Stimulated activated CD4-positive, alpha-beta T cell treated with anti-CD3 and anti-CD28 coated beads, Interleukin-15, amount 100 ng/mL, for 1 hour (primary cell): ENCODE measurements at places on chromosomes 3 and 15.

GRCh38 chr15:32870240-32871033 lies 152.6 kb downstream of the GREM1 start:
- no peak for DNase-seq

- no peak for DNase-seq
Measured at GRCh38 chr3:46269556-46269955, 27.3 kb downstream of the CCR3 start.

- DNase-seq, result no peak
Measured at GRCh38 chr3:195247863-195248189, 23.1 kb downstream of the XXYLT1 start.

GRCh38 chr3:136698361-136698760 lies 53.8 kb downstream of the STAG1 start:
- DNase-seq, result no peak

GRCh38 chr15:81032818-81033217 lies 32.1 kb downstream of the TLNRD1 start:
- DNase-seq, result no peak

DNA sequence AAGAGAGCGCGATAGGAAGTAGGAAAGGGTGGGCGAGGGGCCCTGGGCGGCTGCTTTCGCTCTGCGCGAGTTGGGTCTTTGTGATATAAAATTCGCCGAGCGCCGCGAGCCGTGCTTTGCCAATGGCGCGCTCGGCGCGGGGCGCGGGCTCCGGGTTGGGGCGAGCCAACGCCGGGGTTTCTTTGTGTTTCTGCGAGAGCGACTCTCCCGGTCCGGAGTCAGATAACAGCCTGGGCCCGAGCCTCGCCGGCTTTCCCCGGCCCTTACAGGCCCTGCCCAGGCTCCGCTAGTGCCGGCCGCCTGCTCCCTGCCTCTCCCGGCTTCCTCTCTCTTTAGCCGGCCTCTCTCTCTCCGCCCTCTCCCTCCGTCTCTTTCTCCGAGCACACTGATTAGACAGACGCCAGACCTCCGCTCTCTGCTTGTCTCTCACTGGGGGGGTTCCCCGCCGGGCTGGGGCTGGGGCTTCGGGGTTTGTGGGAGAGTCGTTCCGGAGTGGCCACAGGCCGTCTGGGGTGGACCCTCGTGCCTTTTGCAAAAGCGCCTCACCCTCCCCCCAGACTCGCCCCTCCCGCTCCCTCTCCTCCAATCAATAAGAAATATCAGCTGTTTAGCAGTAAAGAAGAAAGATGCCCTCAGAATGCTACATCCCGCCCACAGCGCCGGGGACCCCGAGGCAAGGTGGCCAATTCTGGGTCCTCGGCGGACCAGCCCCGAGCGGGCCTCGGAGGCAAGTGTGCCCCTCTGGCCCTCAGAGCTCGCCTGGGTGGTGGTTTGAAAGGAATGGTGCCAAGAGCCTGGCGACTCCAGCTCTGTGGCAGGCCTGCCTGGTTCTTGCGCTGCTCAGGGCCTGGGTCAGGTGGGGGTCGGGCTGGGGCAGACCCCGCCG lies 2.9 kb downstream of the NR2F2 start:
- DNase-seq, result no peak

DNA sequence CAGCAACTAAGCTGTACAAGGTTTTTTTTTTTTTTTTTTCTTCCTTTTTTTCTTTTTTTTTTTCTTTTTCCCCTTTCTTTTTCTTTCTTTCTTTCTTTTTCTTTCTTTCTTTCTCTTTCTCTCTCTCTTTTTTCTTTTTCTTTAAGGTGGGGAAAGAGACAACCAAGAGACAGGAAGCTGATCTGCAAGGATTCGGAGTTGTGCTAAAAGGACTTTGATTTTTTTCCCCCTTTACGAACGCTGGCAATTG lies 148 bp downstream of the RBMS3 start:
- no peak for DNase-seq
